ENCODE measurements at places on chromosomes 5 and 9.

GRCh38 chr9:69583645-69584234, 88.4 kb downstream of the APBA1 start:
- DNase-seq, result no peak

- peak; percentile 36 for DNase-seq
These were observed 163.9 kb downstream of the ARHGEF28 start for GRCh38 chr5:73789851-73790281.

DNA sequence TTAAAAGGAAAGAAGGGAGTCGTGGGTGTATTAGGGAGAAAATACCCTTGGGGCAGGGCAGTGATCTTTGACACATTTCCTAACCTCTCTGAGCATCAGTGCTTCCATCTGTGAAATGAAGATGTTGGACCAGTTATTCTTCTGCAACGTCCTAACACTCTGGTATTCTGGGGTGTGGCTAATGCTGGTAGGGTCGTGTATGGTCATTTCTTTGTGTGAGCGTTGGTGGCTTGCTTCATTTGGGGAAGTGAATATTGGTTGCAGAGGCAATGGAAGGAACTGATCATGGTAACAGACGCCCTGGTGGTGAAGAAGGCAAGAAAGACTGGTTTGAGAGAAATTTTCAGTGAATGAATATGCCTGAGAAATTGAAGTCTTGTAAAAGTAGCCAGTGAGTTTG, 67.9 kb upstream of the TTC23L start:
- no peak for DNase-seq

GRCh38 chr5:144453753-144454152, 283.1 kb downstream of the KCTD16 start:
- DNase-seq, result no peak

- peak; percentile 62 for DNase-seq
These were observed 90.7 kb downstream of the MEF2C start for GRCh38 chr5:88792144-88792840.

DNA sequence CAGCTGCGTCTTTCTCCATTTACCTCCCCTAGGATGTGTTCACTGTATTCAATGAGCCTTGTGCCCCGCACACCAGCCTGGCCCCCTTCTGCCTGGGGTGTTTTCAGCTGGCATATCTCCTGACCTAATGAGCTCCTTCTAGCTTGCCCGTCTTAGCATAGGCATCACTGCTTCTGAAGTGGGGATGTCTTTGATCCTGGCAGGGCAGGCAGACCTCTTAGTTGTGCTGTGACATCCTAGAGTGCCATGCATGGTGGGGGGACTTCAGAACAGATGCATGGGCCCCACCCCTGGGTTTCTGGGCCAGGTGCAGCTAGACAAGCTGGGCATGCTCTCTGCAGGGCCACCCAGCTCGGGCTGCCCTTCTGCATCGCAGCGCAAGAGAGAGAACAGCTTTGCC, 172.7 kb downstream of the GADD45G start:
- DNase-seq, result no peak

GRCh38 chr9:38288502-38288901, 104.0 kb upstream of the ALDH1B1 start:
- no peak for DNase-seq

Measured in foreskin fibroblast (primary cell).